ENCODE measurements at places on chromosomes 4 and X. TPM values are rescaled to one million over a fixed set of nuclear protein-coding genes. Genes with fewer than 3 reads are reported as not detected.
A peak's percentile ranks its signal among the peaks of the same experiment; 100 is the strongest.

GRCh38 chrX:50881028-50881427, 29.5 kb upstream of the BMP15 start:
- DNase-seq: no peak

The MAGEB17 gene
- total RNA-seq: not detected

GRCh38 chr4:58553679-58554078, 1443.5 kb upstream of the IGFBP7 start:
- DNase-seq: no peak

- no peak for DNase-seq
Measured at GRCh38 chr4:109877400-109877799, 29.5 kb downstream of the LRIT3 start.

DNA sequence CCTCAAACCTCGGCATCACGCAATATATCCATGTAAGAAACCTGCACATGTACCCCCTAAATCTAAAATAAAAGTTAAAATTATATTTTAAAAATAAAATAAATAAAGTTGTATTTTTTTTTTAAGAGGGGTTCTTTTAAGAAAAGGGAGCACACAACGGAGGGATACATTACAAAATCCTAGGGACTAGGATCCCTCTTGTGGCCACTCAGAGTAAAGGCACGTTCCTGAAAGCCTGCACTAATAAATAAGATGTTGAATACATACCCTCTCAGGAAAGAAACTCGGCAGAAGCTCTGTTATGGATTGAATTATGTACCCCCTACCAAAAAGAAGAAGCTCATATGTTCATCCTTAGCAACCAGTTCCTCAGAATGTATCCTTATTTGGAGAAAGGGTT, 50.9 kb upstream of the PRDX4 start:
- no peak for DNase-seq

The TXK gene
- 16.4 TPM for total RNA-seq

GRCh38 chr4:73019462-73020047, 50.0 kb downstream of the COX18 start:
- no peak for DNase-seq

- no peak for DNase-seq
Measured at GRCh38 chrX:149518236-149518635, 13.1 kb upstream of the IDS start.

GRCh38 chrX:17098516-17099247, 152.2 kb downstream of the REPS2 start:
- DNase-seq: no peak

The ZAR1 gene
- total RNA-seq: not detected

- no peak for DNase-seq
Measured at GRCh38 chr4:5952975-5953951, 60.4 kb upstream of the CRMP1 start.

GRCh38 chrX:7146020-7146702, 1.4 kb upstream of the STS start:
- DNase-seq: no peak

GRCh38 chr4:17142232-17142711, 243.8 kb upstream of the LDB2 start:
- DNase-seq: no peak

The PPP1R3F gene
- total RNA-seq: 4.2 TPM

DNA sequence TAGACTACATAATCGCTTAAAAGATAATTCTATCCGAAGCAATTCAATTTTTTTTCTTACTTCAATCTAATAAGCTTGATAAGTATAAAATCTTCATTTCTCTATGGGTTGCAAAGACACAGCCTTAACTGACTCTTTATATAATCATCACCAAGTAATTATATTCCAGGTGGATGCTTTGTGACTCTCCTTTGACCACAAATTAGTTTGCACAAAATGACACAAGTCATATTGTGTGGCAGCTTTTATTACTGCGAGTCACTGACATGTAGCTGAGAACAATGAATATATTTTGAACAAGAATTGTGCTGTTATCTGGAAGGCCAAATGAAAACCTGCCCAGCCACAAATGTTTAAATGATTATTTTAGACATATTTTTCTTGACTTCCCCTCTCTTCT, 1727.8 kb downstream of the ARAP2 start:
- DNase-seq: no peak

The RS1 gene
- not detected for total RNA-seq

DNA sequence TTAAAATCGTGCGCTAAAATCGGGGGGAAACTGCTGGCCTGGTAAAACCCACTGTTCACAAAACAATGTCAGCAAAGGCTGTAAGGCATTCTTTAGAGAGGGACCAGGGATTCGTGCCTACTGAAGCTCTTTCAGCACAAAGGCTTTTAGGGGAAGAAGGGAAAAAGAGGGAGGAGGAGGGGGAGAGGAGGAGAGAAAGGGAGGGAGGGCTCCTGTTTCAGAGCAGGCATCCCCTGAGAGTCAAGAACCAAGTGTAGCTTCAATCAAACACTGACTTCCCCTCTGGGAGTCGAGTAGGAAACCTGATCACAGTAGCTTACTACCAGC, 9.5 kb downstream of the BCOR start:
- no peak for DNase-seq

DNA sequence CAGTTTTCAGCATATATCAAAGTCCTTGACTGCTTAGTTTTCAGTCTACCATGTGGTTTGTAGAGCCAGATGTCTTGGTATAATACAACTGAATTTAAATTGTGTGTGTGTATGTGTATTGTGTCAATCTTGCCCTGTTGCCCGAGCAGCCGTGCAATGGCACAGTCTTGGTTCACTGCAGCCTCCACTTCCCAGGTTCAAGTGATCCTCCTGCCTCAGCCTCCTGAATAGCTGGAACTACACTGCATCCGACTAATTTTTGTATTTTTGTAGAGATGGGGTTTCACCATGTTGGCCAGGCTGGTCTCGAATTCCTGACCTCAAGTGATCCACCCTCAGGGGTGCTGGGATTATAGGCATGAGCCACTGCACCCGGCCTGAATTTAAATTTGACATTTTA, 6.0 kb upstream of the KLHL5 start:
- no peak for DNase-seq

DNA sequence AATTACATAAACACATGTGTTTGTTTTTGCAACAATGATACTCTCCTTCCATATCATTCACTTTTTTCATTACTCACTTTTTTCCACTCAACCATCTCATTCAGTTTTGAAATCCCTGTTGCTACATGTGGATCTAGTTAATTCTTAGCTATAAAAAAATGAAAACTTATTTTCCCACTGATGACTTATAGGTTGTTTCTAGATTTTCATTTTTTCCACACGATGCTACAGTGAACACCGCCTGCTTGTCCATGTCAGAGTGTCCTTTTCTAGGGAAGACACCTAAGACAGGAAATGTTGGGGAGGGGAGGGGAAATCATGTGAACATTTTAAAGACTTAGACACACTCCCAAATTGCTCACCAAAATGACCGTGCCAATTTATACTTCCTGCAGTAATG, 70.2 kb downstream of the SUPT20HL2 start:
- DNase-seq: no peak

The SCD5 gene
- total RNA-seq: 0.52 TPM

DNA sequence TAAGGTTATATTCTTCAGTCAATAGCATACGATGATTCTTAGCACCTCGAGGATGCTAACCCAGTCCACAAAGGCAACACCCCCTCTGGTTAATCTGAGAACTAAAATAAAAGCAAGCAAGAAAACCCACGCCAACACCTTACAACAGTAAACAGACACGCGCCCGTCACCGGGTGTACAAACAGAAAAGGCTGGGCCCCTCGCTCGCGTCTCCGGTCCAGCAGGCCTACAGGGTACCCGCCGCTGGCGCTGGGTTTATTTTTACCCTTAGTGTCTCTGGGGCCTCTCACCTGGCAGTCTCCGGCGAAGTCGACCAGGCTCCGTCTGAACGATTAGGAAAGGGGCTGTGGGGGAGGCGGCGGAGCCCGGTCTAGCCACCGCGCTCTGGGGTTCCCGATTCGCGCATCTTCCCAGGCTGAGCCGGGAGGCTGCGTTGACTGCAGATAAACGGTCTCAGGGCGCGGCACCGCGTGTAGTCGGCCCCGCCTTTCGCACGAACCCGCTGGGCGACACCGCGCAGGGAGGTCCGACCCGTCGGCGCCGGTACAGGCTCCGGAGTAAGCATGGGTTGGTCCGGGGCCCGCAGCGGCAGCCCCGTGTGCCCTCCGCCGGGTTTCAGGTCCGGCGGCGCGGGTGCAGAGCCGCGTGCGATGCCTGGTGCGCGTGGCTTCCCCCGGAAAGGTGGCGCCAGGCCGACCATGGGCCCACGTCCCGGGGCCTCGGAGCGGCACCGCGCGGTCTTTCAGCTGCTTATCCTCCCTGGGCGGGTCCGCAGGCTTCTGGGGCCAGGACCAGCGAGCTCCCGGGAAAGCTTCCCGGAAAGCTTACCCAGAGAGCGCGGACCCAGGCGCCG, 441 bp downstream of the SLC9B2 start:
- peak; percentile 76 for DNase-seq

DNA sequence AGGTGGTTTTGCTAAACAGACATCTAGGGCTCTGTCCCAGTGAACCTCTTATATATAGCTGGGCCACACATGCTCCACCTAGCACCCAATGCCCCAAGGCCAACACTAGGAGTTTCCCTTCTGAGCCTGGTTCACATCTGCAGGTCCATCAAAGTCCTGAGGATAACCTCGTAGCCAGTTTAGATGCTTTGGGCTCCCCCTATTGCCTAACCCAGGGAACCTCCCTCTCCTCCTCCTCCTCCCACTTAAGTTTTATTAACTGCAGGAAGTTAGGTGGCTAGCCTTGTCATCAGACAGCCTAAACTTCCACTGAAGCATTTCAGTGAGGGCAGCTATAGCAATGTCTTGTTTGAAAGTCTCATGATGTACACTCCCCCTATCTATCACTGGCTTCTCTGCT, 88.0 kb downstream of the GUCY2F start:
- no peak for DNase-seq

- DNase-seq: no peak
Measured at GRCh38 chr4:4672402-4672801, 130.6 kb upstream of the STX18 start.

GRCh38 chr4:86594559-86595425, 677 bp downstream of the PTPN13 start:
- DNase-seq: no peak

The KIT gene
- total RNA-seq: 0.73 TPM

- DNase-seq: no peak
Measured at GRCh38 chrX:150841456-150842197, 56.8 kb downstream of the CD99L2 start.

The TCP11X2 gene
- total RNA-seq: not detected

GRCh38 chr4:41835321-41835995, 86.9 kb upstream of the PHOX2B start:
- DNase-seq: no peak

DNA sequence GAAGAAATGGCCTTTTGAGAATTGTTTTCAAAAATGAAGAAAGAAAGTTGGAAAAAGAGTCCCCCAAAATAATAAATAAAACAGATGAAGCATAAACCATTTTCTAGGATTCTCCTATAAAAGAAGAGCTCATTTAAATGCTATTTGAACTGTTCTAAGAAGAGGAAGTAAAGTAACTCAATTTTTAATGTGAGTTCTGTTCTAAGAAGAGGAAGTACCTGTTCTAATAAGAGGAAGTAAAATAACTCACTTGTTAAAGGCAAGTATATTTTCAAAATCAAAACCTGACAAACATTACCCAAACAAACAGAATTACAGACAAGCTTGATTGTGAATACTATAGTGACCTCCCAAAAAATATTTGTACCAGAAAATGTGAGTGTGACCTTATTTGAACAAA, 1326.3 kb downstream of the C4orf33 start:
- DNase-seq: no peak

The GPR50 gene
- total RNA-seq: not detected

The LIMCH1 gene
- not detected for total RNA-seq

DNA sequence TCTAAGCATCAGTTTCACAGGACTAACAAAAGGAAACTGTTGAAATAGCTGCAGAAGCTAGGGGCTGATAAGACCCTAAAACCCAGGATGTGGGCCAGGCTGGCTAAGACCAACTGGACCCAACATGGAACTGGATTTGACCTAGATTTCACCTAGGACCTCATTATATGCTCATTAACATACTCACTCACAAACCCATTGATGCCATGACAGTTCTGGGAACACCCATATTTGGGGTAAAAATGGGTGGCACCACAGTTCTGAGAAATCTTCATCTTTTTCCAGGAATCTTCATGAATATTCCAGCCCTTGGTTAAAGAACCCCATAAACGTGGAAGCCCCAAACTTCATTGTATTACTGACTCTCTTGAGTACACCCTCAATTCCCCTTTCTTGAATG, 41.1 kb downstream of the HSD17B13 start:
- DNase-seq: no peak

The XAGE1A gene
- total RNA-seq: not detected

The CTAG2 gene
- not detected for total RNA-seq

- DNase-seq: no peak
Measured at GRCh38 chrX:47129899-47130358, 14.6 kb downstream of the NDUFB11 start.

- DNase-seq: no peak
Measured at GRCh38 chrX:132615391-132616131, 126.7 kb upstream of the MBNL3 start.

- no peak for DNase-seq
Measured at GRCh38 chr4:72326692-72327632, 242.1 kb downstream of the ADAMTS3 start.

- DNase-seq: no peak
Measured at GRCh38 chrX:87392369-87392768, 125.2 kb upstream of the KLHL4 start.

The WNK3 gene
- total RNA-seq: 2.5 TPM

DNA sequence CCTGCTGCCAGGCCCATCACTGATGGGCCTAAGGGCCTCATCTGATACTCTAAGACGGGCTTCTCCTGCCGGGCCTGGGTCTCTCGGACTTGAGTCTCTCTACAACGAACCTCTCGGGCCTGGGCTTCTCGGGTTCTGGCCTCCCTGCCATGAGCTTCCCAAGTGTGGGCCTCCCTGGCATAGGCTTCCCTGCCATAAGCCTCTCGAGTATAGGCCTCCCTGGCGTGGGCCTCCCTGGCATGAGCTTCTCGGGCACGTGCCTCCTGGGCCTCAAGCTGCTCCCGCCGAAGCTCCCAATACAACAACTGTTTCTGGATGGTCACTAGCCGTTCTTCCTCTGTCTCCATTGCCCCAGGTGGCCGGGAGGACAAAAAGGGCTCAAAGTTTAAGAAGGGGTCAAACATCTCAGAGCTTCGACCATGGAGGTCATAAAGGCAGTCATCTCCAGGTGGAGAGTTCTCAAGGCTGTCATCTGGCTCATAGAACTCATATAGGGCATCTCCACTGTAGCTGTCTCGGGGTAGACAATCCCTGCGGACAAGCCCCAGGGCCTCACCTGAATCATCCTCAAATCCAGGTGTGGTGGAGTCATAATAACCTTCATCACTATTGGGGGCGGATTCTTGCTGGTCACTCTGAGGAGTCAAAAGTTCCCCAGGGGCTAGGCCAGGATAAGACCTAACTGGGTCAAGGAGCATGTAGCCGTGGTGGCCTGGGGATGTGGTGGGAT, 14.1 kb downstream of the AMER1 start:
- DNase-seq: no peak

GRCh38 chrX:141176586-141177451, at the start of gene LDOC1:
LDOC1 (minus strand) TSS chrX:141177129; CDS start chrX:141177021, 108 bp downstream.
- DNase-seq: peak; percentile 67

GRCh38 chrX:119015407-119016237, 41.2 kb downstream of the LONRF3 start:
- peak; percentile 68 for DNase-seq

Data from activated naive CD4-positive, alpha-beta T cell treated with anti-CD3 and anti-CD28 coated beads, Interleukin-2, amount 50 U/mL, for 72 hours (primary cell).